ENCODE measurements at places on chromosomes 7 and 10.

- DNase-seq: no peak
Measured at GRCh38 chr7:7869036-7869435, 99.6 kb upstream of the GLCCI1 start.

- no peak for DNase-seq
Measured at GRCh38 chr10:11663763-11664555, 52.5 kb upstream of the USP6NL start.

- no peak for DNase-seq
Measured at GRCh38 chr10:93266858-93267257, 193.2 kb downstream of the CYP26A1 start.

DNA sequence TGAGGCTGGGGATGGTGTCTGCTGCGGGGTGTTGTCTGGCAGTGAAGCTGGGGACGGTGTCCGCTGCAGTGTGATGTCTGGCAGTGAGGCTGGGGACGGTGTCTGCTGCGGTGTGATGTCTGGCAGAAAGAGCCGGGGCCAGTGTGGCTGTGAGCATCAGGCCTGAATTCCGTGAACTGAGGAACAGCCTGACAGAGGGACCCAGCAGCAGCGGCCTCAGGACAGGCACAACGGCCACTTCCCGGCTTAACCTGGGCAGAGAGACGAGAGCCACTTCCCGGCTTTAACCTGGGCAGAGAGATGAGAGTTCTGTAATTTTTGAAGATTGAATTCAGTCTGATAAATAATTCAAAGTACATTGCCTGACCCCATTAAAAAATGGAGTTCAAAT lies 321.2 kb downstream of the PTPRN2 start:
- no peak for DNase-seq

DNA sequence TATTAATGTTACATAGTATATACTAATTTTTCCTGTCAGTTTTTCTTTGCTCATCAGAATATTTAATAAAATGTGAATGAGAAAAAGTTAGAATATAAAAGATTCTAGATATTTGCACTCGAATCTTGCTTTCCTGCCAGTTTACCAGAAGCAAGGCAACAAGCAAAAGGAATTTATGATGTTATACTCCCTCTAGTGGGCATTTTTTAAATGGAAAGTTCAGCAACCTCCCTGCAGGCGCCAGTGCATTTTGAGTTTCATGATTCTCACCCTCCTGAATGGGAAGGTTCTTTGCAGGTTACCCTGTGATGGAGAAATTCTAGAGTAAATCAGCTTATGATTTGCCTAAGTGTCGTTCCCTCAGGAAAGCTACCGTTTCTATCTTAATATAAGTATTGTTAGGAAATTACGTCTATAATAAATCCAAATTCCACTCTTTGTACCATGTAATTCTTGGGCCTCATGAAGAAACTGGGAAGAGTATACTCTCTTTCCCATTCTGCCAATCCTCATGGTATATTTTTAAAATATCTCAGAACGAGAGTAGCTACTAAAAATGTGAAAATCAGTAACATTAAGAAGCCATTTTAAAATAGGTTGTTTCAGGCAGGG lies 350.0 kb downstream of the CRPPA start:
- DNase-seq: peak; percentile 27

DNA sequence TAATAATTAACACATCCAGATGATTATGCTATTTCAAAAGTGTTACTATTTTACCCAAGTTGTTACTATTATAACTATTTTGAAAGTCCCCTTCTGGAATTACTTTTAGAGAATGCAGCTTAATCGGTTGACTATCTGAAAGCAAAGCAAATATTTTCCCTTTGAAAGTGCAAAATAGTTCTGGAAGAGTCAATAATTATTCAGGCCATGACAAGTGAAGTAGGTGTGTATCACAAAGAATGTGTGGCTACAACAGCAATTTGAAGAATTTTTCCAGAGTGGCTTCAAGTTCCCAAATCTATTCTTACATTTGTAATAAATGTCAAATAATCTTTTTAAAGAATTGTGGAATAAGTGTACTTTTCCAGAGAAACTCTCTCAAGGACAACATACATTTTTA lies 42.8 kb downstream of the RNLS start:
- DNase-seq: no peak

- DNase-seq: no peak
Measured at GRCh38 chr10:2150288-2150687, 413.0 kb upstream of the ADARB2 start.

- no peak for DNase-seq
Measured at GRCh38 chr10:101013365-101013825, 13.8 kb downstream of the LZTS2 start.

DNA sequence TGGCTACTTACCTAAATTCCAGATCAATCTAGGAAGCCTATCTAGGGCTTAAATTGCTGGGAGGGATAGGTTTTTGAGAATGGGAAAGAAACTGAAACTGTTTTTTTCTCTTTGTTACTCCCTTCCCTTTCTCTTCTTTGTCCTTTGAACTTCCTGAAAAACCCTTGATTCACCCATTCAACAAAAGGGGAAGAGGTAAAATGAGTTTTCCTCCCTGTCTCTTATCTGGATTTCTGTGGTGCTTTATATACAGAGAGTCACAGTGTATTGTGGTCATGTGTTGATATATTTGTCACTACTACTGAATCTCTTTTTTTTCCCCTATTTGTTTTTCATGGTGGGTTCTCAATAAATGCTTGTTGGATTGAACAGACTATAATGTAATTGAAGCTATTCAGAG lies 19.8 kb upstream of the NUP205 start:
- no peak for DNase-seq

DNA sequence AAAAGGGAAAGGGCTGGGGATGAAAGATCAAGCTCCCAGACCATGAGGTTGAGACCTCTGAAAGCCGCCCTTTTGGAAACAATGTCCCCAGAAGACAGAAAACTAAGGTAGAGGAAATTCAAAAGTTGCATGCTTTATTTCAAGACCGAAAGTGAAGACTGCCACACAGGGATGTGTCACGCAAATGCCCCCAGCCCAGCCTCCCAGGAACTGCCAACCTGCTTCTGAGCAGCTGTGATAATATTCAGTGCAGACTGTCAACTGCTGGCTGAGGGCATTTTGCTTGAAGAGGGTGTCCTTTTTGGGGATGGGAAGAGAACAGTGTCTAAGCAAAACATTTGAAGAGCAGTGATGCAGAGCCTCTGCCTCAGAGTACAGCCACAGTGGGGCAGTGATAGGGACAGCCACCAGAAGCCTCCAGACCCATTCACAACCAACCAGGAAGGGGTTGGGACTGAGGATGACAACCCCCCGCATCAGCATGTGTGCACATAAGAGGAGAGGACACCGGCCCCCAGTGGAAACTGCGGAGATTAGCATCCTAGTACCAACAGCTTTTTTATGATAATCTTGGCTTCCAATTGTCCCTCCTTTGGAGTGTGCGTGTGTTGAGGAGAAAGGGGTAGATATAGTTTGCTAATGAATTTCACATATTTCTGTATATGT lies 34.7 kb upstream of the NFE2L3 start:
- peak; percentile 23 for DNase-seq

- no peak for DNase-seq
Measured at GRCh38 chr7:26612742-26613141, 251.6 kb downstream of the SKAP2 start.

DNA sequence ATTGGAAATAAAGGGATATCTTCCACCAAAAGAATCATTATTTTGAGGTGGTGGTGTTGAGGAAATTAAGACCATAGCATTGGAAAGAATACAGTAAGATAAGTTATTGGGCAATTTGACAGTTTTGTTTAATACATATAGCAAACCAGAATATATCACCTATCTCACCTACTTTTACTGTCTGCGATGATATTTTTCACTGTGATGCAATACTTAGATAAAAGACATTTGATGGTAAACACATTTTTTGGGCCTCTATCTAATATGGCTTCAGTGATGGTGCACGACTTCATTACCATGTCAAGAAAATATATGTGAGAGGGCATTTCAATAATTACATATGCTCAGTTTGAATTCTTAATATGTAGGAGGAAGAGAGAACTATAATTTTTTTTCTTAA lies 93.7 kb upstream of the MAGI2 start:
- no peak for DNase-seq

- no peak for DNase-seq
Measured at GRCh38 chr10:18224626-18225445, 84.6 kb downstream of the CACNB2 start.

DNA sequence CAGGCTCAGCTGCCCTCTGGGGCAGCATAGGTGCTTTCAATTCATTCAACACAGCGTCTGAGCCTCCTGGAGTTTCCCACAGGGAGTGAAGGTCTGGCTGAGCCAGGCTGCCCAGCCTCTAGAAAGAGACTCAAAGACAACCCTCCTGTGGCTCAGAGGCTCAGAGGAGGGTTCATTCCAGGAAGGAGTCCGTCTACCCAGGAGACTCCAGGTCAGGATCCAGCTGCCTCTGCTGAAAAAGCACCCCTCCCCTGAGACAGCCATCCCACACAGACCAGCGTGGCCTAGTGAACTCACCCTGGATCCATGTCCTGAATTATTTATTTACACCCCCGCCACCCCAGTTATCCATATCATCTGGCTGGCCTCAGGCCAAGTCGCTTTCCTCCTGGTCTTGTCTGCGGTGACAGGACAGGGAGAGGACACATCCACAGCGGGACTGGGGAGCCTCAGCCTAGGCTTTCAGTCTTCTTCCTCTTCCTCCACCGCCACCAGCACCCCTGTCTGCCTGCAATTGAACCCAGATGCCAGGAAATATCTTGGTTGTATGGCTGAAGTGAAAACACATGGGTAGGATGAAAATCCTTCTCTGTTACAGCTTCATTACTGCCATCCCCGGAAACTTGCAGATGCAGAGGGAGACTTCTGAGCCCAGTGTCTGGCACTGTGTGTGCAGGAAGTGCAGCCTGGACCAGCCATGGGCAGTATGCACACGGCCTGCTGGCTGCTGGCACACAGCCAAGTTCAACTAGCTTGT lies 44.0 kb upstream of the COL13A1 start:
- DNase-seq: no peak

DNA sequence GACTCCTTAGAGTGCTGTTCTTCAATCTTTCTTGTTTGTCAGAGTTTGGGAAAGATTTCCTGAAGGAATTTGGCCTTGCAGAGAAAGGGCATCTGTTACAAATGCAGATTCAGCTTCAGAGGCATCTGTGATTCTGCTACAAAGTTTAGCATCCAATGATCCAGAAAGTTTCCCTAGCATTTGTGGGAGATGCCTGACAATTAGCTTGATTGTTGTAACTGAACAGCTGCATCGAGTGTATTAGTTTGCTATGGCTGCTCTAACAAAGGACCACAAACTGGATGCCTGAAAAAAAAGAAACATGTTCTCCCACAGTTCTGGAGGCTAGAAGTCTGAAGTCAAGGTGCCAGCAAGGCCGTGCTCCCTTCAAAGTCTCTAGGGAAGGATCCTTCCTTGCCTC lies 365.1 kb downstream of the GRID1 start:
- no peak for DNase-seq

DNA sequence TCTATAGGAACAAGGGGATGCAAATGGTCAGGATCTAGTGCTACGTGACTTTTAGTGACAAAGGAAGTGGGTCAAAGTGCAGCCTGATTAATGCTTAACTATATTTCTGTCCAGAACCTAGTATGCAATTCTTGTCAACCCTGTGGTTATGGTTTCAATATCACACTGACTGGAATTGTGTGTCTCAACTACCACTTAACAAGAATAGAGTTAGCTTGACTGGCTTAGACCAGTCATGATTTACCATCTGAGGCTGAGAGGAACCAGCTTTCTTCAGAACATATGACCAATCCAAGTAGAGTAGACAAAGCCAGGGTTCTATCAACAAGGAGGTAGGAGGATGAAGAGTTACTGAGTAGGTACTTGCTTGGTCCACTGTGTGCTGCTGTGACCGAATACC lies 54.4 kb downstream of the MYPN start:
- DNase-seq: no peak

DNA sequence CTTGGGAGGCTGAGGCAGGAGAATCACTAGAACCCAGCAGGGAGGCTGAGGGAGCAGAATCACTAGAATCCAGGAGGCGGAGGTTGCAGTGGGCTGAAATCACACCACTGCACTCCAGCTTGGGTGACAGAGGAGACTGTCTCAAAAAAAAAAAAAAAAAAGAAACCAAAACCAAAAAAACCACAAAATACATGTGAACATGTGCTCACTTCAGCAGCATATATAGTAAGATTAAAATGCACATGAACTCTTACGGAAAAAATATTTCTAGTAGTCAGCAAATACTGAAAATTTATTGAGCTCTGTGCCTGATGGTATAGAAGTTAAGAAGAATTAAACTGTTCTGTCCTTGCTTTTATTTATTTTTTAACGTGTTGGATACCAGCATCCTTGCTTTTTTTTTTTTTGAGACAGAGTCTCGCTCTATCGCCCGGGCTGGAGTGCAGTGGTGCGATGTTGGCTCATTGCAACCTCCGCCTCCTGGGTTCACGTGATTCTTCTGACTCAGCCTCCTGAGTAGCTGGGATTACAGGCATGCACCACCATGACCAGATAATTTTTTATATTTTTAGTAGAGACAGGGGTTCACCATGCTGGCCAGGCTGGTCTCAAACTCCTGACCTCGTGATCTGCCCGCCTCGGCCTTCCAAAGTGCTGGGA lies 9.6 kb upstream of the ZNF487 start:
- no peak for DNase-seq

Data from HTR-8/SVneo (cell line).